GM03348 (cell line): ENCODE measurements at places on chromosomes 3 and 15.

GRCh38 chr15:69150336-69150735, 10.1 kb upstream of the GLCE start:
- no peak for DNase-seq

DNA sequence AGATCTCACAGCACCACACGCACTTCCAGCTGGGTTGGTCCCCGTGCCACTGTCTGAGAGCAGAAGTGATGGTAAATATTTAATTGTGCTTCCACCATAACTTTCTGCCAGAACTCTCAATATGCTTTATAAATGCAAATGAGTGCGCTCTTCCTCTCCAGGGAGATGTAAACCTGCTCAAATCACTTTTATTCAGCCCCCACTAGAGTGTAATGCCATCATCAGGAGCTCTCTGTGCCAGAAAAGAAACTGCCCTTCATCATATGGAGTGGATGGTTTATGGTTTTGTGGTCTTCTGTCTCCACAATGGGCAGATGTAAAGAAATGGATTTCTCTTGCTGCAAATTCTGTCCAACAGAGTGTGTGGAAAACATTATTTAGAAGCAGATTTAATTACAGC, 127.0 kb downstream of the EPHB1 start:
- DNase-seq: no peak

GRCh38 chr3:114424337-114424736, 130.5 kb downstream of the TIGIT start:
- DNase-seq: no peak

DNA sequence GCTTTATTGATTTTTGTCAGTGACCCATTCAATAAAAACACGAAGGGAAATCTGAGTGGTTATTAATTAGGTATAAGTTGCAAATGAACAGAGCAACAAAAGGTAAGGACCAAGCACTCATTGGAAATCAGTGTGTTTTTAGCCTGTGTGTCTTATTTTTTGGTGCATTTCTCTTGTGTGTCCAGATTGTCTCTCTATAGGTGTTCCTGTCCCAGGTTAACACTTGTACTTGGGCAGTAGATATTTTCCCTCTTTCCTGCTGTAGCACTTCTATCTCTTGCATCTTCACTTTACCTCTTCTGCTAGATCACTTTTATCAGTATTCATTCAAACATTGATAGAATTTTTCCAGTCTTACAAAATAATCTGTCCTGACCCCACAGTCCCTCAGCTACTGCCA, 37.0 kb downstream of the MAPK6 start:
- no peak for DNase-seq

DNA sequence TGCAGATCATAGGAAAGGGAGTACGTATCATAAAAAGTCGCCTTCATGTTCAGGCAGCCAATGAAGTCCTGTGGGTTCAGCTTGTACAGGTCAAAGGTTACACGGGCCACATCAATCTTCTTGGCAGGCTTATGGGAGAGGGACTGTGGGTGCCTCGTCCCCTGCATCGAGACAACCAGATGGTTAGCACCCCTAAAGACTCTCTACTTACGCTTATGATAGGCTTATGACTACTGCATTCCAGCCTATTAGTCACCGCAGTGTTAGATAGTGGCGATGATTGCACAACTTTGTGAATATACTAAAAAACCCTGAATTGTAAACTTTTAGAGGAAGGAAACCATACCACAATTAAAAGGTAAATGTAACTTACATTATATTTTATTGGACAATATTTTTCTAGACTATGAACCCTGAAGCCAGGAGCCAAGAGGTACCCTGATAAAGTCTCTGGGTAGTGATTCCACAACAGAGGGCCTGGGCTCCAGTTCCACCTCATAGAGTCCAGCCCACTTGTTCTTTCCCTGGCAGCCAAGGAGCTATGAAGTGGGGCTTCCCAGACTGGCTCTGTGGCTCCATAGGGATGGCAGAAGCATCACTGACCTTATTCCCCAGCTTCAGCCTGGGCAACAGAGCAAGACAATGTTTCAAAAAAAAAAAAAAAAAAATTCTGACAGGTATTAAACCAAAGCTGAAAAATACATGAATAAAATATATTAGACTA, 2.5 kb upstream of the FANCD2 start:
- DNase-seq: peak; percentile 81

- DNase-seq: no peak
These were observed 7.3 kb downstream of the NTRK3 start for GRCh38 chr15:88249220-88249619.

- DNase-seq: no peak
These were observed 15.3 kb downstream of the PYDC2 start for GRCh38 chr3:191476066-191476772.

GRCh38 chr3:59411186-59411585, 361.4 kb upstream of the CFAP20DC start:
- DNase-seq: no peak

- no peak for DNase-seq
These were observed 33.9 kb upstream of the TOPBP1 start for GRCh38 chr3:133695560-133696171.
